ENCODE measurements at places on chromosomes 3 and 15.

GRCh38 chr3:155785662-155786295 is 20.3 kb downstream of the C3orf33 start:
- no peak for DNase-seq

- no peak for DNase-seq
Measured at GRCh38 chr3:64667138-64667537, 20.7 kb downstream of the ADAMTS9 start.

DNA sequence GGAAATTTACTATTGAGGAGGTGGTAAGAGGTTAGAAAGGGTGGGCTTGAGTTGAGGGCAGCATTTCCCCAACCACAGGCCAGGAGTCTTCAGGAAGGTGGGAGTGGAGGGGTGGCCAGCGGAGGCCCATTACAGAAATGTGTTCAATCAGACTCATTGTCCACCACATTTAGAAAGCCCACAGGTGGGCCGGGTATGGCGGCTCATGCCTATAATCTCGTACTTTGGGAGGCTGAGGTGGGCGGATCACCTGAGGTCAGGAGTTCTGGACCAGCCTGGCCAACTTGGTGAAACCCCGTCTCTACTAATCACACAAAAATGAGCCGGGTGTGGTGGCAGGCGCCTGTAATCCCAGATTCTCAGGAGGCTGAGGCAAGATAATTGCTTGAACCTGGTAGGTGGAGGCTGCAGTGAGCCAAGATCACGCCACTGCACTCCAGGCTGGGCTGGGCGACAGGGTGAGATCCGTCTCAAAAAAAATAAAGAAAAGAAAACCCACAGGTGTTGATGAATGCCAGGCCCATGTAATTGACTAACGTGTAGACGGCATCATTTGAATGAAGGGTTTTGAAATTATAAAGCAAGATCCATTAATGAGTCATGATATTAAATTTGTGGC is 12.2 kb upstream of the SYNM start:
- no peak for DNase-seq

GRCh38 chr15:45795440-45796069 is 160.7 kb downstream of the SQOR start:
- peak; percentile 67 for DNase-seq

DNA sequence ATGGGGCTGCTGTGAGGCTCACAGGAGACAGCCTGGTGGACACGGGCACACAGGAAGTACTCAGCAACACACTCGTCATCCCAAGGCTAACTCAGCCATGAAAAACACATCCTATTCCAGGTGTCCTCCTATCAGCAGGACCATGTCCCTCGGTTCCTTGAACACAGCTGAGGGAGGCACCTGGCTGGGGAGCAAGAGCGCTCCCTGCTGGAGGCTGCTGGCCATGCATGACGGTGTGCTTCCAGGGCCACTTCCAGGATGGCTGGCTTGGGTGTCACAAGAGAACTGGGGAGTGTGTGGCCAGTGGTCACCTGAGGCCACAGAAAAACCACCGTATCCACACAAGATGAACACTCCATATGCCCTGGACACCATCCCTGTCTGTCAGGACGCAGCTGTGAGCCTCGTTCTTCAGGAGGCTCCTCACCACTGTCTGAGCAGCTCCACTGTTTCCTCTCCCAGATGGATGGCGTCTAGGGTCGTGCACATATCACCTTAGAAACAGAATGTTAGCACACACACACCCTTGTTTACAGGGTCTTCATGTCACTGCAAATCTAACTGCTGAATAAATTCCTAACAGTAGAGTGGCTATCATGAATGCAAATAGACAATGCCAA is 31.0 kb downstream of the POC1A start:
- DNase-seq = peak; percentile 87

GRCh38 chr15:44215594-44215993 is 20.5 kb upstream of the FRMD5 start:
- DNase-seq = peak; percentile 92

GRCh38 chr3:4849739-4850138 is 129.5 kb upstream of the BHLHE40 start:
- DNase-seq = no peak

GRCh38 chr3:27571345-27571744 is 87.2 kb upstream of the SLC4A7 start:
- no peak for DNase-seq

DNA sequence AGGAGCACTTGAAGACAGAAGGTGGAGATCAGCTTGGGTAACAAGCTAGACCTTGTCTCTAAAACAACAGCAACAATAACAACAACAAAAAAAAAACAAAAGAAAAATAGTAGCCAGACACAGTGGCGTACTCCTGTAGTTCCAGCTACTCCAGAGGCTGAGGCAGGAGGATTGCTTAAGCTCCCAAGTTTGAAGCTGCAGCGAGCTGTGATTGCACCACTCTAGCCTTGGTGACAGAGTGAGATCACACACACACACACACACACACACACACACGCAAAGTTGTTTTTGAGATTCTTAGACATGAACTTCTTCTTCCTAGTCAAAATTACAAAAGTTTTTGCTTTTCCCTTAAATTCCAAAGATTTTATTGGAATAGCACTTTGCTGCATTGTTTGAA is 93.0 kb upstream of the IGSF10 start:
- DNase-seq = no peak

DNA sequence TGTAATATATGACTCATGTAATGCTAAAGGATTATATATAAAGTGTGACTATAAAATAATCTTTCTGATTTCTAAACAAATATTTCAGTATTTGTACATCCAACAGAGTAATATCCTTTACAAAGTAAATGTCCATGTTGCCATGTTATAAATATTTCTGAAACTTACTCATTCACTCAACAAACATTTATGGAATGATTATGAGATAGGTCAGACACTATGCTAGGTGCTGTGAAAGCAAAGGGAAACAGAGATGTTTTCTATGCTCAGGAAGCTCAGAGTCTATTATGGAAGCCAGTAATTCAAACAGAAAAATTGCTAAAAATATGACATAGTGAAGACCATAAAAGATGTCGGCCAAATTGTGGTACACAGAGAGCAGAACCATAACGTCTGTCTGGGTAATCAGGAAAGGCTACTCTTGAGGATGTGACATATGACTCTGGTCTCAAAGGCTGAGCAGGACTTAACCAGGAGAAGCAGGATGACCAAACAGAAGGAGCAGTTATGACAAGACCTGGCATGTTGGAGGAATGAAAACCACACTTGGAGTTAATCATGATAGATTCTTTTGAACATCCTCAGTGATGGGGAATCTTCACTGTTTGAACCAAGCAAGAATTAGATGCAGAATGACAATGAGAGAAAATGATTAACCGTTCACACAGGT is 39.0 kb upstream of the MYO5C start:
- DNase-seq = no peak

DNA sequence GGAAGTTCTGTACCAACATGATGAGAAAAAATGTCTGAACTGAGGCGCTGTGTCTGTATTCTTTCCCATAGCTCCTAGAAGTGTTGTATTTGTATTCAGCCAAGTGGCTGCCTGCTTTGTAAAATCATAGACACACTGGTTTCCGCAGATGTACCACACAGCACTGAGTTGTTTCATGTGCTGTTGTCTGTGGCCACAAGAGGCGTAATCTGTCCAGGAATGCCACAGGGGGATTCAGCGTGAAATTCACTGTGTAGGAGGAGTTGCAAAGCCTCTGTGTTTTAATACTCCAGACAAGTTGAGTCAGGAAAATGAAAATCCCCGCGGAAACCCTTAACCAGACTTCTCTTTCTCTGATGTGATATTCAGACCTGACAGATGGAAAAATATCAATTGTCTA is 462.2 kb downstream of the NSUN3 start:
- peak; percentile 42 for DNase-seq

- DNase-seq = no peak
Measured at GRCh38 chr15:29692527-29692926, 129.7 kb downstream of the TJP1 start.

DNA sequence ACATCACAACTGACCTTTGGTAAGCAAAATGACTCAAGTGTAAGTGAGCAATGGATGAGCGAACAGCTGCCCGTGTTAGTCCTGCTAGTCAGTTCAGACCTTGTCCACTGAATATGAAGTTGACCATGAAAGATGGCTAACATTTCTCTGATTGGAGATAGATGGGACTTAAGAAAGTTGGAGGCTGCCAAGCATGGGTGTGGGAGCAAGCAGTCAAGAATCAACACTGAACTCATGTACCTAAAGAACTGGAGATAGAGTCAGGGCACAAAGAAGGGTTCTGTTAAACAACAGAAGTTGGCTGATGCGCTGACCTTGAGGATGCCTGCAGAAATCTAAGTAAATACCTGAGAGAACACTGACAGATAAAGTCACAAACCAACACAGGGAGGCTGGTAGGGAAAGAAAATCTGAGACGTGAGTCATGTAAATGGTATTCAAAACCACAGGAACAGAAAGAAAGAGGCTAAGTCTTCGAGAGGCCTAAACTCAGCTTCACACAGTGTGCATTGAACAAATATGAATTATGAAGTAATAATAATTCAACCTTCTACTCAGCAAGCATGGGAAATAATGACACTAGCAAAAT is 30.7 kb upstream of the ANPEP start:
- peak; percentile 93 for DNase-seq

DNA sequence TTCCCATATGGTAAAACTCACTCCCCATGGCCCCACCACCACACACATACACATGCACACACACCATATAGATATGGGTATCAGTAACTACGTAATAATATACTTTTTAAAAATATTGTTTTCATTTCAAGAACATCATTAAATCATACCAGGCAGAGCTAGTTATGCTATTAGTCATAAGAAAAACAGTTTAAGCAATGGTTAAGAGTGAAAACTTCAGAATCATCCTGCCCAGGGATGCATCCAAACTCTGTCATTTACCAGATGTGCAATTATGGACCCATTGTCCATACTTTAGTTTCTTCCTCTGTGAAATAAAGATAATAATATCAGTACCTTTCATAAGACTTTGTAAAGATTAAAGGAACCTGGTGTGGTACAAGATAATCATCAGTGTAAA is 608.3 kb downstream of the RBMS3 start:
- no peak for DNase-seq

DNA sequence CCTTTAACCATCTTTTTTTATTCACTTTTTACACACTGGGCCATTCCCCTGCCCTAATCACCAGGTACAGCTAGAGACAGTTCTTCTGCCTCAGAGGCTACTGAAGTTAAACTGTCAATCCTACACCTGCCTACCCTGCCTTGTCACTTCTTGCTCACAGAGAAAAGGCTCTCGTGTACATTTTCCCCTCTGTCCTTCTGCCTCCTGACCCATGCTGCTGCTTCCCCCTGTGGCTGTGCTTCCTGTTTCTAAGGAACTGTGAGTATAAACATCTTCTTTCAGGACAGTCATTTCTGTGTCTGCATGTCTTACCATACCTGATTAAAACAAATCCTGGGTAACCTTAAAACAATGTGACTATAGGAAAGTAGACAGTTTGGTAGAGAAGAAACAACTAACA is 236.4 kb upstream of the MRPL3 start:
- no peak for DNase-seq

GRCh38 chr15:64877435-64877834 is 34.3 kb upstream of the ANKDD1A start:
- no peak for DNase-seq

DNA sequence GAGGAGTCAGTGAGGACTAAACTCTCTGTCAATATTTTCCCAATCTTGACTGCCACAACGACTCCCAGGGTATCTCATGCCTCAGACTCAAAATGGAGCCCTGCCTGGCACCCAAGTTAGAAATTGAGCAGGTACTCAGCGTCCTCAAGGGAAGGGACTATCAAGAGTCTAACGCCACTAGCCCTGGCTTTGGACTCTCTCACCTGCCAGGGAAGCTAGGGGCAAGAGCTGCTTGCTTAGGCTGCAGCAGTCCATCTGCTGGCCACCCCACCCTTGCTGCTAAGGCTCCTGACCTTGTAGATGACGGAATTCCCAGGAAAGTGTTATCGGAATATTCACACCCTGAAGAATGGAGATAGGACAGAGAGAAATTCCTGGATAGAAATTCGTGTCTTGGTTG is 33.0 kb downstream of the ZIC4 start:
- DNase-seq = no peak

- DNase-seq = no peak
Measured at GRCh38 chr15:60535265-60535664, 56.3 kb upstream of the ICE2 start.

DNA sequence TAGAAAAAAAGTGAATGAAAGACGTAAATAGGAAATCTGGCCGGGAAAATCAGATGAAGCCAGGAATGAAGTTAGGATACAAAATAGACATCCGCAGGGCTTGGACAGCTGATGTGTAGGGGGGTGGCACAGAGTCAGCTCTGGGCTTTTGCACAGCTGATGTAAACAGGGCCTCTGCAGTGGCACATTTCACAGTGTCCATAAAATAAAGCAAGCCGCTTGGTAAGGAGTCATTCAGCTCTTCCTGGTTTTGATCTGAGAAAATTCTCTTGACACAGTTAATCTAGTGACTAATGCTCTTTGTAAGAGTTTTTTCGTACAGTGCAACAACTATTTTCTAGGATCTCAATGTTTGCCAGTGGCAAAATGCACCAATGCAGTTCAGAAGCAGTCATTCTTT is 153.3 kb downstream of the USP13 start:
- peak; percentile 8 for DNase-seq

DNA sequence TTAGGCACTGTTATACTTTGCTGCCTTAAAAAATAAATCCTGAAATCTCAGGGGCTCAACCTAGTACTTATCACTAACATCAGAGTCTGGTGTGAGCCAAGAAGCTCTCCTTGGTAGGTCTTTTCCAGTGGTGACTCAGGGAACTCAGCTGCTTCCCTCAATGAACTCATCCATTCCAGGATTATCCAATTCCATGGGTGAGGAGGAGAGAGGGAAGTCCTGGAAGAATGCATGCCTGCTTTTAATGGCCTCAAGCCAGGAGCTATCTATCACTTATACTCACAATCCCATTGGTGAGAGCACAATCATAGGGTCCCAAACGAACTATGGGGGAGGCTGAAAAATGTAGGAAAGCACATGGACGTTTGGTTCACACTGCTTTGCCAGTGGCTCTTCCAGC is 113.6 kb downstream of the POLR2M start:
- peak; percentile 2 for DNase-seq

GRCh38 chr3:30357897-30358296 is 248.5 kb upstream of the TGFBR2 start:
- no peak for DNase-seq

GRCh38 chr3:101154401-101154800 is 161.2 kb upstream of the ABI3BP start:
- DNase-seq = no peak

- DNase-seq = no peak
Measured at GRCh38 chr15:80183886-80184285, 31.1 kb downstream of the FAH start.

GRCh38 chr15:67181221-67181639 is 73.2 kb downstream of the AAGAB start:
- no peak for DNase-seq
